Activated B cell treated with CpG ODN at 0.5 μM for 24 hours (primary cell): ENCODE measurements at places on chromosomes 3 and 15.

DNA sequence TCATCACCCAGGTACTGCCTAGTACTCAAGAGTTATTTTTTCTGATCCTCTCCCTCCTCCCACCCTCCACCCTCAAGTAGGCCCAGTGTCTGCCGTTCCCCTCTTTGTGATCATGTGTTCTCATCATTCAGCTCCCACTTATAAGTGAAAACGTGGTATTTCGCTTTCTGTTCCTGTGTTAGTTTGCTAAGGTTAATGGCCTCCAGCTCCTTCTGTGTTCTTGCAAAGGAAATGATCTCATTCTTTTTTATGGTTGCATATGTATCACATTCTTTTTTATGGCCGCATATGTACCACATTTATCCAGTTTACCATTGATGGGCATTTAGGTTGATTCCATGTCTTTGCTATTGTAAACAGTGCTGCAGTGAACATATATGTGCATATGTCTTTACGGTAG, 8.2 kb upstream of the GANC start:
- DNase-seq: no peak

DNA sequence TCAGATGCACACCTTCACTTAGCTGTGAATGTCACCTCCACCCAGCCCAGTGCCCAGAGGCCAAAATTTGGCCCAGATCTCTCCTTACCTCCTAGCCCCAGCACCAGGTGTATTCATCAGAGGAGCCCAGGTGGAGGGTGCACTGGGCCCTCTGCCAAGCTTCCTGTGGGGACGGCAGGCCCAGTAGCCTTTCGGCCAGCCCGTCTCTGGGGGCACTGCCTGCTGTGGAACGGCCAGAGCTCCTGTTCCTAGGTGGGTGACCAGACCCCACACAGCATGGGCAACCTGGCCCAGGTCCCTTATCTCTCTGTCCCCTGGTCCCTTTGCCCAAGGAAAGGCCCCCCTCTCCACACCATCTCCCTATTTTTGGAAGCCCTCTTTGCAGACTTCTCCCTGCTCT, 67.8 kb downstream of the AAGAB start:
- no peak for DNase-seq

DNA sequence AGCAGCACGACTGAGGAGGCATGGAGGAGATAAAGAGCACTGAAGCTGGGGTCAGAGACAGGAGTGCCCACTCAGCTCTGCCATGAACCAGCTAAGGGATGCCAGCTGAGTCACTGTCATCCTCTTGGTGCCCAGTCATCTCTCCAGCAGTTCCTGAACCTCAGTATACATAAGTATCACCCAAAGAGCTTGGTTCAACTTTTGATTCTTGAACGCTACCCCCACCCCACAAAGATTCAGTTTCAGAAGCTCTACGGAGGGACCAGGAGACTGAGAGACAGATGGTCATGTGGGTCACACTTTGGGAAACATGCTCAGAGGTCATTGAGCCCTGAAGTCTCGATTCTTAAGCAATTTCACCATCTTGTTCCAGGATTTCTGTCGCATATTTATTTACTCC, 108.4 kb downstream of the ALDH1A2 start:
- no peak for DNase-seq

- DNase-seq: no peak
Observed at GRCh38 chr15:92666780-92667179, 11.2 kb upstream of the FAM174B start.

DNA sequence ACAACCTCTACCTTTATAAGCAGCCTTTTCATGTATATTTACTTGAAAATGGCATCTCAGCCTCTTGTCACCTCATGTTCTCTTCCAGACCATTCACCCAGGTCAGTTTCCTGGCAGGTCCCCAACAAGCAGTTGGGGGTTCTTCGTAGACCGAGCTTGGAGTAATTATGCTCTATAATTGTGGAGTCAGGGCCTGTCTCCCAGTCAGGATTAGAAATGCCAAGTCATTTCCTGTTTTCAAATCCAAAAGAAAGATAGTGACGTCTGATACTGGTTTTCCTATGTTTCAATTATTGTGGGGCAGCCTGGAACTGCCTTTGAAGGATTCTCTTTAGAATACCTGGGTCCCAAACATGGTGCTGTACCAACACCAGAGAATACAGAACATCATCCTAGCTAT, 430.6 kb downstream of the MECOM start:
- DNase-seq: no peak

DNA sequence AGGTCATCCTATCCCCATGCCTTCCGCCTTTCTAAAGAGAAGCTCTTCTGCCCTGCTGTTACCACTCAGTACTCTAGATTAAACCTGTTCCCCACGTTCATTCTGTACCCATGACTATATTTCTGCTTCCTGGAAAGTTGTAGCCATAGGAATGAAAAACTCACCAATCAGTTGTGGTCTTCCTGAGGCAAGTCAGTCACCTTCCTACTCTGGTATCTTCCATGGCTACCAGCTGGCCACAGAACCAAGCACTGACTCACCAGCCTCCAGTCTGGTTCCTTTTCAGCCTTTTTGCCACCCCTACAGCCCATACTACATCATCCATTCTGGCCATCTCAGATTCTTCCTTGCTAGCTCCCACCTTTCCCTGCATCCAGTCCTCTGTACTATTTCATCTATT, 46.4 kb downstream of the TMEM44 start:
- no peak for DNase-seq

GRCh38 chr3:178948546-178948945, 123.1 kb downstream of the ZMAT3 start:
- no peak for DNase-seq

DNA sequence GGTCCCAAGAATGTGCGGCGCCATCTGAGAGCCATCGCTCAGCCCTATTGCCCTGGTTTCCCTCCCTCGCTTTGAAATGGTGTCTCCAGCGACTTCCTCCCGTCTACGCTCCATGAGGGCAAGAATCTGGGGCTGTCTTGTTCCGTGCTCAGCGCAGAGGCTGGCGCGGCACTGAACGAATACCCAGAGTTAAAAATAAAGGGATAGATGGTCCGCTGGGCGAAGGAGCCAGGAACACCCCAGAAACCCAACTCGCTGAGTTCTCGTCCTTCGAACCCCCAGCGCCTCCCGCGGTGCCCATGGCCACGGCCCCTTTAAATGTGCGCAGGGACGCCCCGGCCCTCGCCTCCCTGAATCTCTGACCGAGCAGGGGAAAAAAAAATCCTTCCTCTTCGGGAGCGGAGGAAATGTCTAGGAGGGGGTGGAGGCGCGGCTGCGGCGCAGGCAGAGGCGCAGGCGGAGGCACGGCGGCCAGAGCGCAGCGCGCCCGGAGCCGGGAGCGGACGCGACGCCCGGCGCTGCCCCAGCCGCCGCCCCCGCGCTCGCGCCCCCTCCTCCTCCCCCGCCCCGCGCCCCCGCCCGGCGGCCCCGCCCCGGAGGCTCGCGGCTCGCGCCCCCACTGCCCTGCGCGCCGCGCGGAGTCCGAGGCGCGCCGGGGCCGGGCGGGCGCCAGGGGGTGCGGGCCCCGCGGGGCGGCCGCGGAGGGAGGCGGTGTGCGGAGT, 8.5 kb upstream of the FGD5 start:
- no peak for DNase-seq

GRCh38 chr3:98821063-98821462, 57.9 kb downstream of the ST3GAL6 start:
- no peak for DNase-seq
